ENCODE measurements at places on chromosomes 5 and 9.

DNA sequence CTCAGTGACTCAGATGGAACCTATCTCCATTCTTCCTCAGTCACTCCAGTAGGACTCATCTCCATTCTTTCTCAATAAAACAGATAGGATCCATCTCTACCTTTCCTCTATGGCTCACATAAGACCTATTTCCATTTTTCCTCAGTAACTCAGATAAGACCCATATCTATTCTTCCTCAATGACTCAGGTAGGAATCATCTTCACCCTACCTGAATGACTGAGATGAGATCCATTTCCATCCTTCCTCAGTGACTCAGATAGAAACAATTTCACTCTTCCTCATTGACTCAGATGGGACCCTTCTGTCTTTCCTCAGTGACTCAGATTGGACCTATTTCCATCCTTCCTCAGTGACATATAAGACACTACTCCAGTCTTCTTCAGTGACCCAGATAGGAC lies 165.1 kb downstream of the FBXO4 start:
- no peak for DNase-seq

DNA sequence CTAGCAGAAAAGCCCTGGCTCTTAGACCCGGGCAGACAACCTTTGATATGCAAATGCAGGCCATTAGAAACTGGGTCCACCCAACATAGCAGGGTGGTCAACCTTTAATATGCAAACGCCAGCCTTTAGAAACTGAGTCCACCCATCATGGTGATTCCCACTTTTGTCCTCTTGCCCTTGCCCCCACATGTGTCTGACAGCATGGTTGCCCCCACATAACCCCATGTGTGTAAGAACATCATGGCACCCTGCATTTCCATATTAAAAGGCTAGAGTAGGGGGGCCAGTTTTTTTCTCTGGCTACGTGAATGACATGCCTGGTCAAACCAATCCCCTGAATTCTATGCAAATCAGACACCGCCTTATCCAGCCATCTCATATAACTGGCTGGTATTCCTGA lies 273.2 kb upstream of the PRDM9 start:
- DNase-seq, result no peak

GRCh38 chr9:123387686-123388085 lies 31.7 kb downstream of the CRB2 start:
- no peak for DNase-seq

DNA sequence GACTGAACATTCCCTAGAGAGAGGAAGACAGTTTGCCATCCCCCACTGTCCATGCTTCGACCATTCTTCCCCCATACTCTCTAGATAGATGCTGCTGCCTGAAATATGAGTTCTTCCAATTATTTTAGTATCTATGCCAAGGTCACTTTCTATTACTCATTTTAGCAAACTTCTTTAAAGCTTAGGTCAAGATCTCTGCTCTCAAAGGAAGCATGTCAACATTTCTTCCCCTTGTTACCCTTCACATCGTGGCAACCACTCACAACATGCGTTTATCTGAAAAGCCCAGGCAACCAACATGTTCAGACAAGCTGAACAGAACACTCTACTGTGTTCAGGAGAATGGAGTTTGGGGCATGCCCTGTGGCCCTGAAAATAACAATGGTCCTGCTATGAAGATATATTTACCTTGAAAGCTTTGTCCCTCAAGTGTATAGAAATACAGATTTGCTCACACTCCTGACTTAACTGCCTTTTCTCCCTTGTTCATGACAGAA lies 138.4 kb upstream of the KIF2A start:
- DNase-seq, result no peak

DNA sequence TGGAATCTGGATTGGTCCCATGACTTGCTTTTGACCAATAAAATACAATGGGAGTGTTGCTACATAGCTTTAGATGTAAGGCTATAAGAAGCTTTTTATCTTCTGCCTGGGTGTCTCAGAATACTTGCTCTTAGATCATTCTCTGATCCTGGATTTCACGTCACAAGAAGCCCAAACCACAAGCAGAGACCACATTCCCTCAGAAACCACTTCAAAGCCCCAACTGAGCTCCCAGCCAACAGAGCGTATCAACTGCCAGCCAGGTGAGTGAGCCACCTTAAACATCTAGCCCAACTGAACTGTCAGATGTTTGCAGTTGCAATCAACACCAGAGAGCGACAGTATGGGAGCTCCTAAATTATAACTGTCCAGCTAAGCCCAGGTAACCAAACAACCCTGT lies 687.1 kb downstream of the TLE1 start:
- DNase-seq, result no peak

DNA sequence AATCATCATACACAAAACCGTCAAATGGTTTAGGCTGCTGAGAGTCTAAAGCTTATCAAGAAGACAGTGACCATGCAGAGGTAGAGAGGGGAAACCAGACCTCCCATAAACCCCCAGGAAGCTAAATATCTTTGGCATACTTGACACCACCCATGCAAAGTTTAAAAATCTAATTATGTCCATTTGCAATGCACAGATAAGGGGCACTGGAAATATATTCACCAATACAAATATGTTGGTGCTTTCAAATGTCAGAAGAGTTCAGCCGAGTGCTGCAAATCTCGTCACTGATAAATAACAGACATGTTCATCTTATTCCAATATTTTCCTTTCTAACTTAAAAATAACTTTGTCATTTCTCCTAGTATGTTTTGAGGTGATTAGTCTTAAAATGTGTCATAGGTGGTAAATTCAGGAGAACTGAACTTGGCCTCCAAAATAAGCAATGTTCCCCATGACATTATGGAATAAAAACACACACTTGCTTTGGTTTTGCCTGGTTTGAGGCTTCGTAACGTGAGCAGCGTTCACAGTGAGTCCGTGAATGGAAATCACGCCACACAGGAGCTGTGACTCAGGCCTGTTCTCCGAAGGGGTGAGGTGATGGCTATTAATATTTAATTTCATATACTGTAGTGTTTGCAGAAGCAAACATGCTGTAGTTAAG lies 182.2 kb downstream of the AOPEP start:
- no peak for DNase-seq

DNA sequence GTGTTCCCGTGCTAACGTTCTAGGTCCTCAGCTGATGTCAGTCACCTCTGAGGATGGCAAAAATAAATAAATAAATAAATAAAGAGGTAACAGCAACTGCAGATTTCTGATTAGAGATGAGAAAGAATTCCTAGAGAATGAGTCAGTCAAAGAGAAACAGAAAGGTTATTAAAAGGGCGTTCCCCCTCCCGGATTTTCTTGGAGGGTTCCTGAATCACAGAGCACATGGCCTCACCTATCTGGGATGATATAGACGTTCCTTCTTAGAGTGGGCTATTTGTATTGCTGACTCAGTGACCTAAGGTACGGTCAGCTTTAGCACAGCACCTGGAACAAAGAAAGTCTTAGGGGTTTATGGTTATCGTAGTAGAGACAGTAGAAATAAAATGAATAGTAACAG lies 30.6 kb downstream of the HTR4 start:
- no peak for DNase-seq

GRCh38 chr9:14179449-14179848 lies 134.5 kb downstream of the NFIB start:
- DNase-seq, result no peak

DNA sequence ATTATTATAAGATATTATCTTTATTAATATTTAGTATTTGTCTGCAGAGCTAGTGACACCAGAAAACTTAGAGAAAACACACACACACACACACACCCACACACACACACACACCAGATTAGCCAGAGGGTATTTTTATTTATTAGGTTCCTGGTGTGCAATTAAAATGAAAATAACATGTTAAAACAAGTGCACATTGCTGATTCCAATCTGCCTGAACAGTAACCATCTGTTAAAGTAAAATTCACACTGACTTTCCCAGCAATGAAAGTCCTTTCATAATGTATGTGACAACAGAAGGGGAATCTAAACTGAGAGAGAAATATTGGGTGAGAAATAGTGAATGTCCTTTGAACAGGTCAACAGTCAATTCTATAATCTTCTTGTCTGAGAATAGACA lies 2323.5 kb upstream of the ACO1 start:
- DNase-seq, result no peak

DNA sequence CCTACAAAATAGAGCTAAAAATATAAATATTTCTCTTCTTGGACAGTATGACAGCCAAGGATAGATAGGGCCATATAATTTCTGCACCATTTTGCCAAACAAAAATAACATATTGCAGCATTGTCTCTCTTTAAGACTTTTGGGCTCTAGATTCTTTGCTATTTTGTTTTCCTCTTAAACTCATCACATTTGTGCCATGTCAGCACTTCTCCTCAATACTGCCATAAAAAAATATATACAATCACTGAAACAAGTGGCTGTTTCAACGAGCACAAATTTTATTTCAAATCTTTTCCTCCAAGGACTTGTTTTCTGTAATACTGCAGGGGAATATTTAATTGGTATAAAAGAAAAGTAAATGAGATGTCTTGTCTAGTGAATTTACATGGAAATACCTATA lies 1570.0 kb upstream of the NUDT12 start:
- no peak for DNase-seq

DNA sequence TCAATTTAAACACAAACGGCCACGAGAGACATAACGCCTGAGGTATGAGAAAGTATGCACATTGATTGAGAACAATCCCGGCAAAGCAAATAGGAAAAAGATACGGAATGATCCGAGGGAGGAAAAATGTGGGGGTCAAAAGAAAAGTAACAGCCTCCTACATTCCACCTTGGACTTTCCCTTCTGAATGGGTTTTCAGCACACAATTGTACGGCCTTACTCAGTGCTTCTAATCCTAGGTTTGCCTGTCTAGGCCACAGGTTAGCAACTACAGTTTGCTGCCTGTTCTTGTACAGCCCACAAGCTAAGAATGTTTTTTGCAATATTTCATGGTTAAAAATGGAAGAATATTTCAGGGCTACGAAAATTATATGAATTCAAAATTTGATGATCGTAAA lies 46.2 kb upstream of the RNF20 start:
- DNase-seq, result no peak

- DNase-seq, result no peak
These were observed 99.2 kb upstream of the SPATA31C2 start for GRCh38 chr9:88237479-88237961.

Data from activated CD4-positive, alpha-beta T cell treated with anti-CD3 and anti-CD28 coated beads for 24 hours (primary cell).